ENCODE measurements at places on chromosomes 4 and X.

DNA sequence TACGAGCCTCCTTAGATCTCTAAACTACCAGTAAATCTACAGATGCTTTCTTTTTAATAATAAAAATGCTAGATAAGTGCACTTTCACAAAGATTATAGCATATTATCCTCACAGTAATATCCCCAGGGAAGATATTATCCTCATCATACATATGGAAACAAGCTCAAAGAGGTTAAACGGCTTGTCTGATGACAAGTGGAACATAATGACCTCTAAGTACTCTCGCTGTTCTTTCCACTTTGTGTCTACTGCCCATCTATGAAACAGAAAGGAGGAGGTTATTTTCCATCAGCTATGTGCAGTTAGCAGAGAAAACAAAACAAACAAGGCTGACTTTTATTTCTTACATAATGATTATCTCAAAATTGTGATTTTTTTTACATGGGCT is 42.8 kb upstream of the PRDM8 start:
- no peak for DNase-seq

DNA sequence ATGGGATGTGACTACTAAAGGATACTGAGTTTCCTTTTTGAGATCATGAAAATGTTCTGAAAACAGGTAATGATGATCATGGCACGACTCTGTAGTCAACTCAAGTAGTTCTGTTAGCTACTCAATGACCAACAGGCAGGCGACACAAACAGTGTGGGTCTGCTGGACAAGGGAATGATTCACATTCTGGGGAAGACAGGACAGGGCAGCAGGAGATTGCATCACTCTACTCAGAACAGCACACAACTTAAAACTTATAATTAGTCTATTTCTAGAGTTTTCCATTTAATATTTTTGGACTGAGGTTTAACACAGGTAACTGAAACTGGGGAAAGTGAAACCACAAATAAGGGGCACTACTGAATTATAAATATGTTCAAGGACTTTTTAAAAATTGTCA is 365.2 kb downstream of the PRDM5 start:
- DNase-seq, result no peak

- DNase-seq, result no peak
Observed at GRCh38 chr4:115945026-115945425, 831.6 kb upstream of the NDST4 start.

DNA sequence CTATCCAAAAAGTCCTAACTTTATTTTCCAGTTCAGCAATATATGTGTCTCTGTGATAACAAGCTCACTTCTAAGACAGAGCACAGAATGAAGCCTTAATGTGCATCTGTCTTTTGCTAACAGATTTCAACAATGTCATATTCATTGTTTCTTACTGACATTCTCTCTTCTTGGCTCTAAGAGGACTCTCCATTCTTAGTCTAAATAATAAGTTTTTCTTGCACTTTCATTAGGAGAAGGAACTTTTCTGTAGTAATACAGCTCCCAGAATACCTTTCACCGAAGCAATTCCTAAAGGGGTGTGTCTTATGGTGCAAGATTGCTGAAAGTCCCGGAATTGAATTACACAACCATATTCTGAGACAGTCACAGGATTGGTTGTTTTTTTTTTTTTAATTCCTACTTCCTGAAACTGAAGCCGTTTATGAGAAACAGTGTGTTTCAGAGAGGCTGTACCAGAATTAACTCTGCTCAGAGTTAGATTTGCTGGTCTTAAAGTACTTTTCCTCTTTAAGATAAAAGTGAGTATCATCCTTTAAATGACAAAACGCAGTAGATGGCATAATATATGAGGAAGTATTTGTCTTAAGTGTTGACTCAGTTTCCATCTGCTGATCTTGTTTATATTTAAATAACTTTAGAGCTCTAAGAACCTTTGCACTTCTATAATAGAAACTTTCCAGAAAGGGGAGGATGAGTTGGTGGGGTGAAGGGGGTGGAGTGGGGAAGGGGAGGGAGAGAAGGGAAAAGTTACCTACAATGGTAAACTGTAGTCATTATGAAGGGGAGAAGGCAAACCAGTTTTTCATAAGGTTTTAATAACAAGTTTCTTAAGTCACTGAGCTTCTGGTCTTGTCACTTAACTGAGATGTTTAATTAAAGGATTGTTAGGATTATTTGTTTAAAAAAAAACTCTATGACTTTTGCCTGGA is at the start of gene ALPK1:
TSS of gene ALPK1 (plus strand) at position 421 of the 932 bp plus-strand sequence.
- DNase-seq, result no peak

- DNase-seq, result no peak
Observed at GRCh38 chr4:5162909-5163508, 111.7 kb downstream of the STK32B start.

- DNase-seq, result no peak
Observed at GRCh38 chr4:119490335-119490734, 138.3 kb downstream of the PDE5A start.

DNA sequence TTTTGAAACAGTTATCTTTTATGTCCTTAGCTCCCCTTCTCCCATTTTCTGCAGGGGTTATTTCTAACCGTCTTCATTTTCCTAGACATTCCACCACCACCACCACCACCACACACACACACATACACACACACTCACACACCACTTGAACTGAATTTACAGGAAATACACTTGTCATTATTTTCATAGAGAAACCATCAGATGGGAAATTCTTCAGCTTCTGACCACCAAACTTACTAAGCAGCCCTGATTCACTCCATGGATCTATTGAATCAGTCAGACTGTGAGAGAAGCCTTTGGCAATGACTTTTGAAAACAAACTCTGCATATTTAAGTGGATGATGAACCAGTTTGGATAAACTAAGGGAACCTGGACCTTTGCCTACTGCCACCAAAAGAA is 210.1 kb upstream of the NHS start:
- DNase-seq, result no peak

DNA sequence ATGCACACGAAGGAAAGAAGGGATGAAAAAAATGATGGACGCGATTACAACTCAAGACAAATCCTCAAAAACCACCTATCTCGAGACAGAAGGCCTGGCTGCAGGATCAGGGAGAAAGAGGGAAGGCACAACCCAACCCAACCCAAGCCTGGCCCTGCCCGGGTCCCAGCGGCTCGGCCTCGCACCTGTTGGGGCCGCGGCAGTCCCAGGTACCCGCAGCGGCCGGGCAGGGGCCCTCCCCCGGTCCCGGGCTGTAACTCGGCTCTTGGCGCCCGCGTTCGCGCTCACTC is 464 bp downstream of the RASGEF1B start:
- DNase-seq, result no peak

DNA sequence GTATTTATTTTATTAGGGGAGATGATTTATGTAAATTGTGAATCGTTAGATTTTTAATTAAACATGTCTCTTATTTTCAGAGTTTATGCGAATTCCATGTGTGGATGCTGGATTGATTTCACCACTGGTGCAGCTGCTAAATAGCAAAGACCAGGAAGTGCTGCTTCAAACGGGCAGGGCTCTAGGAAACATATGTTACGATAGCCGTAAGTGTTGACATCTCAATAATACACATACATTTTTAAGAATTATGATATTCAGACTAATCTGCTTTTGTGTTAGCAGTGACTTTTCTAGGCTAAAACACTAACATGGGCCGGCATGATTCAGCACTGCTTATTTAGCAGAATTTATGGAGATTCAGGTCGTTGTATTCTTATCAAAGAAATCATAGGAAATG is 91.2 kb downstream of the RAP1GDS1 start:
- DNase-seq, result no peak

DNA sequence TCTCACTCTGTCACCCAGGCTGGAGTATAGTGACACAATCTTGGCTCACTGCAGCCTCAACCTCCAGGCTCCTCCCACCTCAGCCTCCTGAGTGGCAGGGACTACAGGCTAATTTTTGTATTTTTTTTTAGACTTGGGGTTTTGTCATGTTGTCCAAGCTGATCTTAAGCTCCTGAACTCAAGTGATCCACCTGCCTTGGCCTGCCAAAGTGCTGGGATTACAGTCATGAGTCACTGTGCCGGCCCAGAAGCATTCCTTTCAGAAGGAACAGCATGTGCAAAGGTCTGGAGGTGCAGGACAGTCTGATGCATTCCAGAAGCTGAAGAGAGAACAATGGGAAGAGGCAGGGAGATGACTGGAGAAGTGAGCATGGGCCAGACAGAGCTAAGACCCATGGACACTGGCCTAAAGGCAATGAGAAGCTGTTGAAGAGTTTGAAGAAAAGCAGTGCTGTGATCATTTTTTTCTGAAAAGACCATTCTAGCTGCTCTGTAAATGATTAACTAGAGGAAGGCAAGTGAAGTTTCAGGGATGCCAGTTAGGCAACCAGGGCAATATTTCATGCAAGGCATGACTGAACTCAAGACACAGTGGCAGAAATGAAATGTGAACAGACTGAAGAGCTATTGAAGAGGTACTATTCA is 43.2 kb downstream of the MANBA start:
- DNase-seq, result no peak

DNA sequence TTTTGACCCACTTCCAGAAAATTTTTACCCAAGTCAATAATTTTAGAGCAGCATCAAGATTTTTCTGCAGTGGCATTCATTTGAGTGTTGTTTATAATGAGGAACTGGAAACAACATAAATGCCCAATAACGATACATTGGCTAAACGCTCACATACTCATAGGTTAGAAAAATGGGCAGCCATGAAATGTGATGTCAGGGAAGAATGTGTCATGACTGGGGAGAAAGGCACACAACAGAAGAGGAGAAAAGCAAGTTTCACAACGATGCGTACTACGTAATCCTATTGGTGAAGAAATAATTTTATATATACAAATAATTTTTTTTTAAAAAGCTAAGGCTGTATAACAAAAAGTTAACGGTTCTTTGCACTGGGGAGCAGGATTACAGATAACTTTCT is 33.6 kb upstream of the MAP3K15 start:
- no peak for DNase-seq

DNA sequence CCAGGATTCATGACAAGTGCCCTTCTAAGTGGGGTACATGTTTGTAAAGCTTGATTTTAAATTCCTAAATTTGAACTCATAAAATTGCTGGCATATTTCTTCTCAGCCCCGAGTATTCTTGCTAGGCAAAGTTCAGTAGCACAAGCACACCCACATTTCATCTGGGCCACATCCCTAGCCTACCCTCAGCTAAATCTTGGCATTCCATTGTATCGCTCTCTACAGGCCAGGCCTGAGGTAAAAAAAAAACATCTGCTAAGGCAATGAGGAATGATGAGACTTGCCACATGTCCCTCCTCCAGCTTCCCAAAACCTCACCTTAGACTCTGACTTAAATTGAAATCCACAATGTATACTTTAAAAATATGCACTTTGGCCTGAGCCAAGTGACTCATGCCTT is 51.4 kb upstream of the VCX3B start:
- no peak for DNase-seq

GRCh38 chr4:112109360-112110058 is 35.7 kb upstream of the FAM241A start:
- no peak for DNase-seq

DNA sequence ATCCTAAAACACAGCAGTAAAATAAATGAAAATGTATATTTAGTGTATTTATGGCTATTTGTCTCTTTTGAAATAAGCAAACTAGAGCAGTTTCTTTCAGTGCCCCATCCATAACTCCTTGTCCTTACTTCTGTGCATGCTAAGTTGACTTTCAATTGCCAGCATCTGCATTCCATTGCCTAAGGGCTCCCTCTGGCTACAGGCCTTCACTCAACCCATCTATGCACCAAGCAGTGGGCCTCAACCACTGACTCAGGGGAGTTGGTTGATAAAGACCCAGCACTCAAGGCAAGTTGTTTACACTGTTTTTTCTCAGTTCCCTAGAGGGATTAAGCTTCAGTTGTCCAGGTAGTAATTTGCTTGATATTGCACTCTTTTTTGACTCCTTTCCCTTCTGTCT is 265.7 kb downstream of the IQCM start:
- DNase-seq, result no peak

DNA sequence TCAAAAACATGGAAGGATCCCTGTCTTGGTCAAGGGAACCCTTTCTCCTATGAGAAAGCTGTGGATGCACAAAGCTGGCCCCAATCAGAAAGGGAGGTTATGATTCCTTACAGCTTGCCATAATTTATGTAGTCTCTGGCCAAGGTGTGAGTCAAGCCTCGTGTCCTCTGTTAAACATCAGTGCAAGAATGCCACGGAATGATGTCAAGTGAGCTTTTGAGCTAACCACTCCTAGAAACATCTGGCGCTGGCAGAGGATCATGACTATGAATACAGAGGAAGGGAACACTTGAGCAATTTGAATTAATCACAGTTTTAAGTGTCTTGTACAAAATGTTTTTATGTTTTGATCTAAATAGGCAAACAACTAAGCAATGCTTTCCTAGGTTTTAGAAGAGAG is 51.5 kb upstream of the RAP2C start:
- no peak for DNase-seq

DNA sequence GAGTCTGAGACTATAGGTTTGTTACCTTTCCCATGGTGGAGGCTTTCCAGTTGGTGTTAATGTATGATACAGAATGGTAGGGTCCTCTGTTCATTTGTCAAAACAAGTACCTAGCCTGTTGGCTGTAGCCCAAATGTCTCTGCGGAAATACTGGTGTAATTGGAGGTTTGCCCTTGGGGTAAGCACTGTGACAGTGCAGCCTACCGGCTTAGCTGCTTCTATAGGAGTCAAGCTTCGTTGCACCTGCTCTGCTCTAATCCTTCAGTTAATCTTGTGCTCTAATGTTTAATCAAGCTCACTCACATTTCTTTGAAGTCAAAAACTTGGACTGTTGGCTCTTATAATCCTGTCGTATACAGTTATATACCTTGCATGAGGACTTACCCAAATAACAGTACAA is 203.4 kb downstream of the CCNG2 start:
- no peak for DNase-seq

DNA sequence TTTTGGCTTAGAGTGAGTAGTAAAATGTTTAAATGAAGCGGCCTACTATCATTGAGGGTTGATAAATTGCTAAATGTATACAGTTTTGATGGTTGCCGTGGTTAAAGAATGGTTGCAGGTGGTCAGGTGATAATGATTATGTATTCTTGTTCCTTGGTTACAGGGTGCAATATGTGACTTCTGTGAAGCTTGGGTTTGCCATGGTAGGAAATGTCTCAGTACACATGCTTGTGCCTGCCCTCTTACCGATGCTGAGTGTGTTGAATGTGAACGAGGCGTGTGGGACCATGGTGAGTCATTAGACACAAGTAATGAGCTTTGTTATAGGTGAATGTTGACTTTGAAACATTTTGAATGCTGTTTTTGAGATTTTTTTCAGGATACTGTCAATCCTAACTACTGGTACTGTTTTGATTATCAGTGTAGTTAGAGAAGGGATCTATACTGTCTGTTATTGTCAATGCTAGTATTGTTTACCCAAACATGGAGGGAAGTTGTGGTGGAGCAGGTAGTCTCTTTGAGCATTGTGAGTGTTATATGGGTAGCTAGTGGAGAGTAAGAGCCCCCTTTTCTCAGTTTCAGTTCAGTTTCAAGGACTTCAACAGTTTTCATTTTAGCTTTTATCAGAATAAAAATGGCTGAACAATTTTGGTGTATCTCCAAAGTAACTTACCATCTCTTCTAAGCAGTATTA is 8.9 kb downstream of the ZNF330 start:
- no peak for DNase-seq
